Activated CD4-positive, CD25-positive, alpha-beta regulatory T cell treated with anti-CD3 and anti-CD28 coated beads, Interleukin-2, amount 50 U/mL, for 24 hours (primary cell): ENCODE measurements at places on chromosomes 6 and 20.

DNA sequence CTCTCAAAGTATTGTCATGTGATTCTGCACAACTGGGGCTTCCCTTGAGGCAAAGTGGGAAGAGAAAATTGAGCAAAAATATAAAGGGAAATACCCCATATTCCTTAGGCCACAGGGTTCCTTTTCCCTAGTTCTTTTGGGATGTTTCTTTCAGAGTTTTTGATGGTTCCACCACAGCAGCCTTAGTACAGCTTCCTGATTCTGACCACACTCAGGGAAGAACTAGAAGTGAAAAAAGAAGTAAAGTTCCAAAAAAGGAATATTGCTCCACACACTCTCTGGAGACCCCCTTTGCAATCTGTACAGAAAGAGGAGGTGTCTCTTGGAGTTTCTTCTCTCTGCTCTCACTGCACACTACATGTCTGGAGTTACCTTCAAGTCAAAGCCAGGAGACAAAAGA is 27.9 kb upstream of the HLA-DQA2 start:
- ATAC-seq: no peak

DNA sequence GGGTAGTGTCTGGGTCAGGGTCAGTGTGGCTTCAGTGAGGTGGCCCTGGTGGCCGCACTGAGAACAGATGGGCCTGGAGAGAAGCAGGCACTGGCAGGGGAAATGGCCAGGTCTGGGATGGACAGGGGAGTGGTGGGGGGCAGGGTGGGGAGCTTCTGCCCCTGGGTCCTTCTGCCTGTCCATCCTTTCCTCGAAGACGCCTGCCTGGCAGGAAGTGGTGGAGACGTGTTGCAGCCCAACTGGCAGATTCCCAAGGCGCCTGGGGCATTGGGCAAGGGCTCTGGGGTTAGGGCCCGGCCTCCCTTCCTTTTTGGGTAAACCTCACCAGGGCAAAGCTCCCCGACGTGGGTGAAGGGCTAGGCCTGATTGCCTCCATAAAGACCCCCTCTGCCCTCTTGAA is 10.4 kb downstream of the SRC start:
- no peak for ATAC-seq

GRCh38 chr6:26187981-26188635 is 100.9 kb downstream of the HFE start:
- ATAC-seq: no peak

DNA sequence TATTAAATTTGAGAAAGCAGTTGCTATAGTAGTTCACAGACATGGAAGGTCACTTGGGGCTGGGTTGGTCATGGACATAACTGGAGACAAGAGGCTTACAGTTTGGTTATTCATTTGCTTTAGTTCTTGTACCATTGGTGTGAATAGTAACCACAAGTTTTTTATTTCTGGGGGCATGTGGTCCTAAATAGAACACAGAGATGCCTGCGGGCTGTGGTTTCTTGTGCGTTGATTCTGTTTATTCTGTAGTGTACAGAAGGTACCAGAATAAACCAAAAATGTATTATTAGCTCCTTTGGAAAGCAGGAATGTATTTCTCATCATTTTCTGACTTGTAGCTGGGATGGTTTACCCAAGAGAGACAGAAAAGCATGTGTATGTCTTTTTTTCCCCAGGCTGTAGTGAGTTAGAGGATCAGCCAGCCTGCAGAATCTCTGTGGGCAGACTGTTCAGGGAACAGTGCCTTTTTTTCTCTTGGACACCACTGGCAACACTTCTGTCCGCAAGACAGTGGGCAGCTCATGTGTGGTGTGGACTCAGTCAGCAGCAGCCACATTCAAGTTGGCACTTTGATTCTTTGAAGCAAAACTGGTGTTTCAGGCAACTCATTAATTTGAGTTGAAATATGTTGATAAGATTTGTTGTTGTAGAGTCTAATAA is 122.1 kb downstream of the LRRC1 start:
- ATAC-seq: no peak

DNA sequence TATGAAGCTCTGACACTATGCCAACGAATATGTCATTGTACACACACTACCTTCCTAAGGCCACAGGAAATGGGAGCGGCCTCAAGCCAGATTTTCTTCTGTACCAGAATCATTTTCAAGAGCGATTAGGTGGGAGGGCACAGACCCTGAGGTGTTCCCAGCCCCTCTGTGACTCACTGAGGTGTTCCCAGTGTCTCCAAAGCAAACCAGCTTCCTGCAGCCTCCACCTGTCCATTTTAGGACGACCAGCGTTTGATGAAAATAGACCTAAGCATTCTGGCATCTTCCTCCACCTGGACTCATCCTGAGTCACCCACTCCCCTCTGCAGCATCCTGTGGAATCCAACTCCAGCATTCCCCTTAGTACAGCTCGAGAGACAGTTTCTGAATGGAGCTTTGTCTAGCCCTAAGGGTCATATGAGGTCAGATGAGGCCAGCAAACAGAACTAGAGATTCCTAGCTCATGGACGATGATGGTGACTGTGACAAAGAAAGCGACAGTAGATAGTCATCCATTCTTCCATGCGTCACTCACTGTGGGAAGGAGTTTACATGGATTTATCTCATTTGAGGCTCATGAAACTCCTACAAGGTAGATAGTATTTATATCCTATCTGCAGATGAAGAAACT is 203.4 kb downstream of the PTPRT start:
- no peak for ATAC-seq

- no peak for ATAC-seq
These were observed 20.2 kb upstream of the CD93 start for GRCh38 chr20:23106271-23106851.

GRCh38 chr6:28737750-28738395 is 185.9 kb downstream of the TRIM27 start:
- ATAC-seq: no peak

- no peak for ATAC-seq
These were observed 105.9 kb upstream of the ID4 start for GRCh38 chr6:19731282-19731681.

GRCh38 chr20:46213946-46214823 is 94.1 kb downstream of the CDH22 start:
- no peak for ATAC-seq

DNA sequence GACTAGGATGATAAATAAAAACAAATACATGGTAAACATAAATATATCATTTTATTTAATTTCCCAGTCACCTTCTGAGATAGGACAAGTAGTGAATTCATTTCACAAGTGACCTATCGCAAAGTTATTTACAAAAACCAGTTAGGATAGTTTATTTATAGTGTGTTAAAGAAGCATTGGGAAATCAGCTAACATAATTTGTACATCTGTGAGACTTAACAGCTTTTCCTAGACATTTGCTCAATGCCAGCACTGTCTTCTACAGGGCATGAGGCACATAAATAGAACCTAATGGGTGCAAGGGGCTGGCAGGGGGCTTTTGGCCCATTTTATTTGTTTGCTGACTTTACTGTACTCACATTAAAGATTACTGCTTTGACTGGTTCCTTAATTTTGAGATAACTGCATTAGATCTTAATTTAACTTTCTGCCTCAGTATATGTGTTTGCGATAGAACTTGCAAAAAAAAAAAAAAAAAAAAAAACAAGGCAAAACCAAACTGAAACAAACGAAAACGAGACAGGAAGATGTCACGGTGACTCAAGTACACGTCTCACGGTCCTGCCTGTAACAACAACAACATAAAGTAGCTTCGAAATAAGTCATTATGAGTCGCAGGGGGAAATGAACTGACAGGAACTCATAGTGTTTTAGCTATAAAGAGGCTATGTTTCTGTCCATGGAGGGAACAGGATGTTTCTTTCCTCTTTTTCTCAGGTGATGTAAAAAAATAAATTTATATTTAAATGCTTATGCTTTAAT is 133.7 kb upstream of the GMDS start:
- ATAC-seq: peak; percentile 92

- ATAC-seq: peak; percentile 24
These were observed 8.6 kb downstream of the MAN1A1 start for GRCh38 chr6:119340796-119341487.

GRCh38 chr6:84625506-84625905 is 138.9 kb downstream of the TBX18 start:
- ATAC-seq: no peak

GRCh38 chr20:15079594-15080340 is 742.4 kb upstream of the FLRT3 start:
- ATAC-seq: no peak

- no peak for ATAC-seq
These were observed 650.4 kb downstream of the RFPL4B start for GRCh38 chr6:112997421-112998085.

- no peak for ATAC-seq
These were observed 6.3 kb downstream of the ADGRG6 start for GRCh38 chr6:142307963-142308748.

DNA sequence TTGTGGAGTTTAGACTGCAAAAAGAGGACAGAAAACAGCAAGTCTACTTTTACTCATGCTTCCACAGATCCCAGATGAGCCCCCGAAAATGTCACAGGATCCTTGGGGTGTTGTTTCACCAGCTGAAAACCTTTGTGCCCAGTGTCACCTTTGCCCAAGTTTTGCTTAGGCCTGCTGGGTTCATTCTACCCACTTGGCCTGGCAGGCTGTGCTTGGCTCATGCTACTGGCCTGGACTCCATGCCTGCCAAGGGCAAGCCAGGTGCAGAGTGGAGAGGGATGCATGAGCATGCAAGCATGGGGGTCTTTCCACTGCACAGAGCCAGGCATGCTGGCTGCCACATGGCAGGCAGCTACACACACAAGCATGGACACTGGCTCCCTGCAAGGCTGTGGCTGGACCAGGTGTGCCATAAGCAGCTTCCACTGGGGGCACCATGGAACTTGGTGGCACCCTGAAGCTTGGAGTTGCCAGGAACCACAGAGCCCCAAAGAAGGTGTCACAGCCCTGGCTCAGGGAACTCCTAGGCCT is 1082.0 kb downstream of the KHDRBS2 start:
- no peak for ATAC-seq
